ENCODE measurements at places on chromosomes 3 and 15.

GRCh38 chr15:75669879-75670212 lies 22.1 kb downstream of the SNX33 start:
- DNase-seq, result no peak

- DNase-seq, result no peak
Observed at GRCh38 chr3:12427551-12427950, 56.7 kb upstream of the TSEN2 start.

- no peak for DNase-seq
Observed at GRCh38 chr3:198017090-198017489, 57.1 kb downstream of the LMLN start.

DNA sequence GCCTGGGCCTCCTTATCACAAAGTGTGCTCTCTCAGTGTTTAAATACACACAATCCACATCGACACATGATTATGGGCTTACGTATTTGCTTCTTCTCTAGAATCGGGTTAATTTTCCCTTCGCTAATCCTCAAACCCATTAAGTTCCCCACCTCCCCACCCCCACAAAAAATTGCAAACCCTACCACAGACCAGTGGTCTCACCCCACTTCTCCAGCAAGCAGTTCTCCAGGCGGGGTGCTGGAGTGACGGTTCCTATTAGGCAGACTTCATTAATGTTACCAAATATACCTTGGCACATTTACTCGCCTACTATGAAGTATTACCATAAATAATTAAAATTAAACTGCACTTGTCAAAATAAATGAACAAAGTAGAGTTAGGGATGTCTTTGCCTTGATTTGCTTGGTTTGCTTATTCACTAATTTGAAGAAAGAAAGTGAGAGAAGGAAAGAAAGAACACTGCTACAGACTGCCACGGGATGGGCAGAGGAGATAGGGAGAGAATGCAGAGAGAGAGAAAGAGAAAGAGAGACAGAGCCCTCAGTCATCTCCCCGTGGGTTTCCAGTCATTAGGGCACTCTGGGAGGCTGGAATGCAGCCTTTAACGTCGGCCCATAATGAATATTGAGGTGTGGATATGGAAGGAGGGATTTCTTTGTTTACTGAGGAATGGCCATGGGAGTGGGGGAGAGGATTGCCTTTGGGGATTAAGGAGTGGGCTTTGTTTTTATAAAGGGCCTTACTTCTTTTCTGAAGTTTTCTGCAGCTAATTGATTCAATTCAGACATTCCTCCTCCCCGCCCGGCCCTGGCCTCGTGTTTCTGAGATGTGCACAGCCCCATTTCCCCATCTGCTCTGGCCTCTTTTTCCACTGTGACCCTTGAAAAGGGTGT lies 39.7 kb upstream of the POLG start:
- no peak for DNase-seq

- no peak for DNase-seq
Observed at GRCh38 chr3:48387634-48388033, 15.6 kb downstream of the FBXW12 start.

DNA sequence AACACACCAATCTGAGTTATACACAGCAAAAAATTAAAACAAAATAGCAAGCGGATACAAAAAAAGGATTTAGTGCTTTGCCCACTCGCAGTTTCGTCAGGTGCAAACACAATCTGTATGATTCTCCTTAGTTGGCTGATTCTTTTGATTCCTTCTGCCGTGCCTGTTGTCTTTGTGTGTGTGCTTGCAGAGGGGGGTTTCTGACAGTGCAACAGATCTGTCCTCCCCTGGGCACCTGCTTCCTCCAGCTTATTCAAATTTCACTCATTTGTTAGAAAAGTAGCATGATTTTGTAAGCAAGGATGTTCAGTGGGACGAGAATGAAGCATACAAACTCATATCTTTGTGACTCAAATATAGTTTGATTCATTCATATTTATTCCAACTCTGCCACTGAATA lies 74.0 kb upstream of the NEO1 start:
- DNase-seq, result no peak

- no peak for DNase-seq
Observed at GRCh38 chr3:73363093-73363492, 261.6 kb downstream of the PDZRN3 start.

DNA sequence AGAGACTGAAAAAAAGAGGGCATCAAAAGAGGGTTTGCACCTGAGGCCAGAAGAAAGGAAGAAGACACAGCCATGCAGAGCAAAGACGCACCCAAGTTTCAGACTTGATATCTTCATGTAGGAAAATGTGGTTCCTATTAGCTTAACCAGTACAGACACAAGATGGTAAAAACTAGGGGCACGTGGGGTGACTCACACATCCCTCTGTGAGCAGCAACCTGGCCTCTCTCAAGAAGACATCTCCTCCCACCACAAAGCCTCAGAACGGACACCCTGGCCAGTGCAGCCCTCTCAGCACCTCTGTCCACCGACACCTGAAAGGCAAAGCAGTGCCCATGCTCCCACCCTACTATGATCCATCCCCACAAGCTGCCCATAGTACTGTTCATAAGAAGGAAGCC lies 33.3 kb downstream of the GLB1 start:
- DNase-seq, result peak; percentile 45

DNA sequence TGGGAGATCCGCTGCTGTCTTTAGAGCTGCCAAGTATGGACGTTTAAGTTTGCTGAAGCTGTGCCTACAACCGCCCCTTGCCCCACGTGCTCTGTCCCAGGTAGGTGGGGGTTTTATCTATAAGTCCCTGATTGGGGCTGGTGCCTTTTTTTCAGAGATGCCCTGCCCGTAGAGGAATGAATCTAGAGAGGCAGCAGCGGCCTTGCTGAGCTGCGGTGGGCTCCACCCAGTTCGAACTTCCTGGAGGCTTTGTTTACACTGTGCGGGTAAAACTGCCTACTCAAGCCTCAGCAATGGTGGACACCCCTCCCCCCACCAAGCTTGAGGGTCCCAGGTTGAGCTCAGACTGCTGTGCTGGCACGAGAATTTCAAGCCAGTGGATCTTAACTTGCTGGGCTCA lies 83.4 kb upstream of the FGF7 start:
- DNase-seq, result no peak

GRCh38 chr3:144502402-144502801 lies 530.8 kb downstream of the DIPK2A start:
- no peak for DNase-seq

DNA sequence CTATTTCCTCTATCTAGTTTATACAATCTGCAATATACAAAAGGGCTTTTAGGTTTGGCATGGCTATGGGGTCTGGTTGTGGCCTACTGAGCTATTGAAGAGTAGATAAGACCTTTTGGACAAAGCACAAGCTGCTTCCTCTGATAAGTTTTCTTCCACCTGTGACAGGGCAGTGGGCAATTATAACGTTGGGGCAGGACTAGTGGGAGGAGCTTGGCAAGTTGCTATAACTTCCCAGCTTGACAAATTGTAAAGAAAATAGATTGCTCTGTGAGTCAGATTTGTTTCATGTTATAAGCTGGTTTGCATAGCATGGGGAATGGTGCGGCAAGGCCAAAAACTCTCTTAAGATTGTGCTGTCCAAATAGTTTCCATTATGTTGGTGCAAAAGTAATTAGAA lies 64.9 kb downstream of the SLC7A14 start:
- DNase-seq, result no peak

DNA sequence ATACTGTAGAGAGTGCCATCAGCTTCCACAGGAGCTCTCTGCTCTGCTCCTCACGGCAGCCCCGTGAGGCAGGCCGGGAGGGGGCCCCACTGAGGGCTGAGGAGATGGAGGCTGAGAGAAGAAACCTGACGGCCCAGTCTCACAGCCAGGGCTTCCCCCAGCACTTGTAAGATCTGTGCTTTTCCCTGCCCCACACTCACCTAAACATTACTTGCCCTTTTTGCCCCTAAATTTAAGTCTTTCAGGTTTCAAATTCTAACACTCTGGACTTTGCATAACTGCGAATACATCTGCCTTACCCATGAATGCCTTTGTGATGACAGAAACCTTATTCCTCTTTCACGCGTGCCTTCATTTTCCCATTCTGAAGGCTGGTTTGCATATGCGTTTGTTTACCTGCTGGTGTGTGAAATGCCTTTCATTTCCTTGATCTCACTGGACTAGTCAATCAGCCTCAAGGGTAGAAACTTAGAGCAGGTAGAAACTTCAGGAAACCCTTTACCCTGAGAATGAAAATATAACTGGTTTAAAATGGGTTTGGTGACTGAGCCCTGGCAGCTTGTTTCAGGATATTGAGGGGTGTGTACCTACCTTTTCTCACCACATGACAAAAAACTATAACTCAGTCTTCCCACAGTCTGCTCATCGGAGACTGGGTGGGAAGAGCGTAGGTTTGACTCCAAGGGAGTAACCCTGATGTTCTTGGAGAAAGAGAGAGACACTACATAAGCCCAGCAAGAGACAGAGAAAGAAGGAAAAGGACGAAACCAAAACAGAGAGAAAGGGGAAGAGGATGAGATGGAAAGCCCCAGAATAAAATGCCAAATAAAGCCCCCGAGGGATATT lies 20.1 kb downstream of the SLC12A8 start:
- no peak for DNase-seq

GRCh38 chr15:89578146-89578545 lies 2.9 kb downstream of the TICRR start:
- DNase-seq, result no peak

GRCh38 chr3:126412841-126413692 lies 18.4 kb downstream of the CFAP100 start:
- DNase-seq, result no peak

DNA sequence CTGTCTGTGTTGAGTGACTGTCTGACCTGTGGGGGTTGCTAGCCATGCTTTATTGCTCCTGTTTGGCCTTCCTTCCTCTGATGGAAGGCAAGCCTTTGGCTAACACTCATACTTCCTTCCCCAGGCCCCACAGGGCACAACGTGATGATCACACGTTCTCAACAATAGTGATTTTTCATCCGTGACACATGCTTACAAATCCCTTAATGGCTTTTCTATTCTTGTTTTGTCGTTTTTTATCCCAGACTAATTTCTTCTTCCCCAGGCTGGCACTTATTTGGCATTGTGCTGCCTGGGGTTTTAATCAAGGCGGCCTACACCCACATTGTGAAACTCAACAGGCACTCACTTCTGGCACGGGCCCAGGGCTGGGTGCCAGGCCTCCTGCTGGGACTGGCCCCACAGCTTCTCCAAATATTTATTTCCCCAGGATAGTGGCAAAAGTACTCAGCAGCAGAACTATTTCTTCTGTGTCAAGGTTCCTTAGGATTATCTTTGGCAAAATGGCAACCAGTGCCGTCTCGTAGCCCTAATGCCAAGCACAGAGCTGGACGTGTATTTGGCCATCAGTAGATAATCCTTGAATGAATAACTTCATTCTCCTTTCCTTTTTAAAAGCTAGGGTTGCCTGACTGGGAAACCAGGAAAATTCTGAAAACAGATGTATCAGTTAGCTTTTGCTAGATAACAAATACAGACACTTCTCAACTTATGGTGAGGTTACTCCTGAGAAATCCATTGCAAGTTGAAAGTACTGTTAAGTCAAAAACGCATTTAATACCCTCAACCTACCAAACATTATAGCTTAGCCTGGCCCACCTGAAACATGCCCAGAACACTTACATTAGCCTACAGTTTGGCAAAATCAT lies 30.6 kb downstream of the CMTM7 start:
- DNase-seq, result no peak

DNA sequence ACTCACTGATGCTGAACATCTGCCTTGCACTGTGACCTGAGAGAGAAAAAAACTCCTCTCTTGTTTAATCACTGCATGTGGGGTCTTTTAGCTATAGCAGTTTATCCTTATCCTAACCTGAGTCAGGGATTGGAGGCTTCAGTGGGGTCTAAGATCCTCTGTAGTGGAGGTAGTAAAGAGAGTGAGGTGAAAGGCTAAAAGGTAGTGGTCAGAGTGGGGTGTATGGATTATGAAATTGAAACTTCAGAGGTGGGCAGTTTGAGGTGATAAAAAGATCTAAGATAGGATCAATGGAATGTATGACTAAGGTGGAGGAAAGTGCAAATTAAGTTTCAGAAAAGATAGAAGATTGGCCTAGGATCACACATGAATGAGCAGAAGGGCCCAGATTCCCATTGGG lies 36.5 kb downstream of the DET1 start:
- no peak for DNase-seq

DNA sequence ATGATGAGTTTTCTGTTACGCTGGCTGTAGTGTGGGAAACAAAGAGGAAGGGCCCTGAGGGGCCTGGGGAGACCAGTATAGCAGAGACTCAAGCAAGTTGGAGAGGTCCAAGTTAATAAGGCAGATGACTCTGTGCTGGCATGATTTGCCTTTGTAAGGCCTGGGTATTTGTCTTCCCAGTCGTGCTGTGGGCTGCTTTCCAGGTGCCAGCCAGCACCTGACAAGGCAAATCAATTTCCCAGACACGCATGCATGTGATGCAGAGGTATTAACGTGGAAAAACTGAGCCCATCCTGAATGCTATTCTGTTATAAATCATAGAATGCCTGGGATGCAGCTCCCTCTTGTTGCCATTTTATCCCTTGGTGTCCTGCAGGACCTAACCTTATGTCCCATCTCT lies 175.6 kb downstream of the MFSD1 start:
- no peak for DNase-seq

DNA sequence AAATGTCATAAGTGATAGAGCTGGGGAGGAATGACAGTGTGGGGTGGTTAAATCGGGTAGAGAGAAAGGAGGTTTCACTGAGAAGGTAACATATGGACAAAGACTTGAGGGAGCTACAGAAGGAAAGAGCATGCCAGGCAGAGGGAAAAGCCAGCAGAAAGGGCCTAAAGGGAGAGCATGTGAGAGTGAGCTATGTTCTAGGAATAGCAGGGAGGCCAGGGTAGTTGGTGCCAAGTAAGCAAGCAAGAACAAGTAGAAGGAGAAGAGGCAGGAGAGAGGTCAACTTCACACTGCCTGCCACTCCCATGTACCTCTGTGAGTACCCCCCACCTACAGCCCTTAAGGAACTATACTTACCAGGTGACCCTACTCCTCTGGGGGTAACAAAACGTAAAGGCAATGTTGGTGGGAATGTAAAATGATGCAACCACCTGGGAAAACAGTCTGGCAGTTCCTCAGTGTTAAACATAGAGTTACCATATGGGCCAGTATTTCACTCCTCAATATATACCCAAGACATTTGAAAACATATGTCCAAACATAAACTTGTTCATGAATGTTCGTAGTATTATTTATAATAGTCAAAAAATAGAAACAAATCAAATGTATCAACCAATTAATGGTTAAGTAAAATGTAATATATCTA lies 67.6 kb downstream of the SFMBT1 start:
- no peak for DNase-seq

- DNase-seq, result no peak
Observed at GRCh38 chr3:8777201-8777977, 8.0 kb upstream of the OXTR start.

DNA sequence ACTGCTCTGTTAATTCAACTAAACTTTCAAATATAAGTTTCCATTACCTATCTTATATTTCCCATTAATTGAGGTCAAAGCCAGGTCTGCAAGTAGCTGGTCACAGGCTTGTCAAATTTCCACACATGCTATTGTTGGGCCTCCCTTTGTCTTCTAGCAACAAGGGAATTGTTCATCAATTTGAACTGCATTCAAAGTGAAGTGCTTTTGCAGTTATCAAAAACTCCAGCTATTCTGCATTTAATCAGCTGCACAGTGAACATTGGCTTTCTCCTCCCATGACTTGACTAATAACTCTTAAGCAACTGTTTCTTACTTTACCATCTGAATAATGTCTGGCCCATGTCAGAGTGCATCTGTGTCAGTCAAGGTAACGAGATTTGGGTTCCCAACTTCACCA lies 198.4 kb downstream of the KCNH8 start:
- DNase-seq, result no peak

- DNase-seq, result no peak
Observed at GRCh38 chr3:149145974-149146373, 16.5 kb downstream of the HPS3 start.

GRCh38 chr3:5297895-5298294 lies 110.4 kb downstream of the EDEM1 start:
- DNase-seq, result no peak

- no peak for DNase-seq
Observed at GRCh38 chr15:57384816-57385215, 8.5 kb downstream of the CGNL1 start.

All from stimulated activated CD4-positive, alpha-beta T cell treated with anti-CD3 and anti-CD28 coated beads, Interleukin-4, amount 100 ng/mL, for 4 hours (primary cell).